H1 (cell line): ENCODE measurements at places on chromosomes 12 and 14. TPM values are rescaled to one million over a fixed set of nuclear protein-coding genes. Genes with fewer than 3 reads are reported as not detected.

SAMD4A gene
- 11.5 and 12.3 TPM in 2 replicates for total RNA-seq

RHOJ gene
- total RNA-seq = not detected in 2 replicates

PMCH gene
- not detected in 2 replicates for total RNA-seq

LUM gene
- total RNA-seq = not detected in 2 replicates

PIWIL1 gene
- total RNA-seq = not detected in 2 replicates

SERPINA3 gene
- not detected in 2 replicates for total RNA-seq

PGAM5 gene
- 84.0 and 92.7 TPM in 2 replicates for total RNA-seq

NFATC4 gene
- 47.3 and 51.2 TPM in 2 replicates for total RNA-seq

KIF21A gene
- 26.0 and 36.6 TPM in 2 replicates for total RNA-seq

KERA gene
- not detected in 2 replicates for total RNA-seq

MEG3 gene
- 1.1 and 1.3 TPM in 2 replicates for total RNA-seq

ADAM20 gene
- total RNA-seq = 0.26 TPM in 1 of 2 replicates, not detected in the other

GRCh38 chr12:4025181-4026019 is 152.2 kb upstream of the PARP11 start:
- peak; percentile 89 for DNase-seq

- DNase-seq = no peak
These were observed 19.8 kb downstream of the WNK1 start for GRCh38 chr12:772056-772697.

- DNase-seq = no peak
These were observed 6.7 kb upstream of the CPNE8 start for GRCh38 chr12:38912116-38912515.

GRCh38 chr14:89280600-89280999 is 136.4 kb downstream of the FOXN3 start:
- no peak for DNase-seq

DNA sequence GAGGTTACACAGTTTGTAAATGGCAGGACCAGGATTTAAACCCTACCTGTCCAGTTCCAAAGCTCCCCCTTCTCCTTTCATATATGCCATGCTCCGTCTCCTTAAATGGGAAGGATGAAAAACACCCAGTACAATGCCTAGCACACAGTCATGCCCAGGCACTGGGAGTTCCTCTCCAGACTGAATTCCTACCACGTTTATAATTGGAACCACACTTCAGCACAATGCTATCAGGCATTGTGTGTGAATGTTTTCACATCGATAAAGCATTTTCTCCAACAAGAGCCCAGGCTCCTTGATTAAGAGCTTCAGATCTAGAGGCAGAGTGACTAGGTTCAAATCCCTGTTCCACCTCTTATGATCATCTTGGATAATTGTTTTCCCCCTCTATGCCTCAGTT is 2.7 kb upstream of the NUAK1 start:
- no peak for DNase-seq

- DNase-seq = no peak
These were observed 140.4 kb downstream of the CNTN1 start for GRCh38 chr12:40832668-40833067.

DNA sequence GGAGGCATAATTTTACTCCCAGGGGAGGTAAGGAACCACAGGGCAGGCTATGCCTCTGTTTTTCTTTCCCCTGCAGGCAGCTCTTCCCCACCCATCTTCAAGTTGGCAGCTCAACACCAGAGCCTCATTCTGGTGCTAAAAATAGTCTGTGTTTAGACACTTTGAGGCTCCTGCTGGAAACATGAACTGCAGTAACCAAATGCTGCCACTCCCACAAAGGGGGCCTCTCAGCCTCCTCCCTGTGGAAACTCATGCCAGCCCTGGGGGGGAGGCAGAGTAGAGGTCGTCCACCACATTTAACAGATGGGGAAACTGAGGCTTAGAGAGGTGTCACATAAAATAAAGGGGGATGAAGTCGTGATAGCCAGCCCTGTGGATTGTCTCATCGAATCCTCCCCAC is 61.4 kb downstream of the WSCD2 start:
- no peak for DNase-seq

- DNase-seq = no peak
These were observed 87.4 kb downstream of the PAPOLA start for GRCh38 chr14:96589577-96589976.

DNA sequence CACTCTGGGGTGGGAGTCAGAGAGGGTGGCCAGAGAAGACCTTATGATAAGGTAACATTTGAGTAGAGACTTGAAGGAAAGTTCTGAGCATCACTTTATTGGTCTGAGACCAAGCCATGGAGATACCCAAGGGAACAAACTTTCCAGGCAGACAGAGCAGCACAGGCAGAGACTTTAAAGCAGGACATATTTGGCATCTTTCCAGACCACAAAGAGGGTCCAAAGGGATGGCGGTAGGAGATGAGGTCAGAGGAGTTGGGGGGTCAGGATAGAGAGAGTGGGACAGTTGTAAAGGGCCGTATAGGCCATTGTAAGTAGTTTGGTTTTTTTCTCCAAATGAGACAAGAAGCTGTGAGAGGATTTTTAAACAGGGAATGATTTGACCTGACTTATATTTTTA is 344.4 kb downstream of the SEC23A start:
- no peak for DNase-seq

- no peak for DNase-seq
These were observed 44.0 kb downstream of the KCNK13 start for GRCh38 chr14:90105756-90106155.

GRCh38 chr12:56769868-56770267 is 6.7 kb downstream of the HSD17B6 start:
- no peak for DNase-seq

- no peak for DNase-seq
These were observed 62.8 kb upstream of the SLC35F4 start for GRCh38 chr14:57928732-57929131.

DNA sequence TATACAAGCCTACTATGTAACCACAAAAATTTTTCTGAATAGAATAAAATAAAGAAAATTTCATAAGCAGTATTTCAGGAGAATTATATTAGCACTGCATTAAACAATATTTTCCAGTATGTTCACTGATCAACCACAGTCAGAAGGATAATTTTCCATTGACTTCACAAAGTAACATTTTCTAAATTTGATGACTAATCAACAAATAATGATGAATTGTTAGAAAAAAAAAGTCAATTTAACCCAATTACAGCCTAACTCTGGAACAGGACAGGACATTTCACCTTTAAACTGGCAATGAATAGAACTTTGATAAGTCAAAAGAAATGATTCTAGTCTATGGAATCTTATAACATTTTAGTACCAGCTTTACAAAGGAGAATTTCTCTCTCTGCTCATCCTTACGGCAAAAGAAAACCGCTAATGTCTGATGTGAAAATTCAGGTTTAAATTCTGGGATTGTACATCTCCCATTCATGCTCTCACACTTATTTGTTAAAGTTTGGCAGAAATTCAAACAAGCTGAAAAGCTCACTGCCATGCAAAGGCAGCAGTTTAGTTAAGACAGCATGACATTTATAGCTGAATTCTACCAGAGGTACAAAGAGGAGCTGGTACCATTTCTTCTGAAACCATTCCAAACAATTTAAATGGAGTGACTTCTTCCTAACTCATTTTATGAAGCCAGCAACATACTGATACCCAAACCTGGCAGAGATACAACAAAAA is 84.5 kb downstream of the MDGA2 start:
- no peak for DNase-seq

GRCh38 chr12:54937929-54938328 is 46.6 kb downstream of the TESPA1 start:
- DNase-seq = no peak

DNA sequence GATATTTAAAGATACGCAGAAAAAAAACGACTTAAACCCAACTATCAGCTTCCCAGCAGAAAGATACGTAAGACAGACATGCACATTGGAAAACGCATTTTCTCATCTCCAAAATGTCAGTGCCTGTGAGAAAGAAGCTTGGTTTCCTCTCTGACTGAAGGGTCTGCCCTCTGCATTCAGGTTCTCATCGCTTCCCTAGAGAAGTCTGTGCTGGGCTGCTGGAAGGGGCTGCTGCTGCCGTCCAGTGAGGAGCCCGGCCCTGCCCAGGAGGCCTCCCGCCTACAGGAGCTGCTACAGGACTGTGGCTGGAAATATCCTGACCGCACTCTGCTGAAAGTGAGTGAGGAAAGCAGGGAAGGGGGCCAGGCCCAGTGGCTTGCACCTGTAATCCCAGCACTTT is 4.7 kb upstream of the PFDN5 start:
- no peak for DNase-seq

- DNase-seq = peak; percentile 41
These were observed 9.3 kb downstream of the PGF start for GRCh38 chr14:74945852-74946658.

DNA sequence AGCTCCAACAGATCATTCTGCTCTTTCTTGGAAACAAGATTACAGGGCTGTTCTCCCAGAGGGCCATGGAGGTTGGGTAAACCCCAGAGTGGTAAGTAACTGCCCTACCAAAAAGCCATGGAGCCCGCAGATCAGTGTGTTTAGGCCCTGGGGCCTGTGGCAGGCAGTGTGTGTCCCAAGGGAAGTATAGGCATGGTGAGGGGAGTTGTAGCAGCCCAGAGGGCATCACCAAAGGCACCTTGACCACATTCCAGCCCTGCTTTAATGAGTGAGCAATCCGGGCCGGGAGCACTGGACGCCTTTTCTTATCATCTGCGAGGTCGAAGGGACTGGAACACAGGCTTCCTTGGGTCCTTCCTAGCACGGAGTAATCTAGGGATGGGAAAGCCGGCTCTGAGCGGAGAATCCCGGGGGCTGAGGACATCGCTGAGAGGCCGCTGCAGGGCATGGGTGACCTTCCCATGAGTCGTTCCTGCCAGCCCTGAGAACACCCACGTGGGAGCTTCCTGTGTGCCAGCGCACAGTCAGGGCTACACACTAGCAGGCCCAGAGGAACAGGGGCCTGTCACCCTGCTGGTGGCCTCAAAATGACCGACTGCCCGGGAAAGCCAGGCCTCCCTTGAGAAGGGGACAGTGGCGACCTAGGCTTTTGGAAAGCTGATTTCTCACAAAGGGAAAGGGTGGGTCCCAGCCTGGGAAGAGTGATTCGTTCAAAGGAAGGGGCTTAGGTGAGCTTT is 91.3 kb downstream of the NINJ2 start:
- DNase-seq = no peak

GRCh38 chr12:119177056-119177325 is 1.7 kb upstream of the HSPB8 start:
- DNase-seq = no peak

GRCh38 chr12:3741882-3742672 is 10.8 kb downstream of the CRACR2A start:
- DNase-seq = no peak

DNA sequence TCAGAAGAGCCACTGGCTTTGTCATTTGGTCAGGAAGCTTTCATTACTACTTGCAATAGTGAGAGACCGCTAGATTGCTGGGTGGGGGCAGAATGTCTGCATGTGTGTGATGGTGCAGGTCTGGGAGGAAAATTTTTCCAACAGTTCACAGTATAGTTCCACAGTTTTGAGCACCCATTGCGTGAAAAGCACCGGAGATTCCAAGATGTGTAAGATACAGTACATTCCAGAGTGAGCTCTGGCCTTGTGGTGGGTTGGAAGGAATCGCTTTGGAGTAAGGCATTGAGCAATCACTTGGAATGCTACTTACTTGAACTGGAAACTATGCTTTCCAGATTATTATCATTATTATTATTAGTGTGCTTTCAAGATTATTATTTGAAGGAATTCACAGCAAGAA is 47.6 kb upstream of the FRMD6 start:
- no peak for DNase-seq

DNA sequence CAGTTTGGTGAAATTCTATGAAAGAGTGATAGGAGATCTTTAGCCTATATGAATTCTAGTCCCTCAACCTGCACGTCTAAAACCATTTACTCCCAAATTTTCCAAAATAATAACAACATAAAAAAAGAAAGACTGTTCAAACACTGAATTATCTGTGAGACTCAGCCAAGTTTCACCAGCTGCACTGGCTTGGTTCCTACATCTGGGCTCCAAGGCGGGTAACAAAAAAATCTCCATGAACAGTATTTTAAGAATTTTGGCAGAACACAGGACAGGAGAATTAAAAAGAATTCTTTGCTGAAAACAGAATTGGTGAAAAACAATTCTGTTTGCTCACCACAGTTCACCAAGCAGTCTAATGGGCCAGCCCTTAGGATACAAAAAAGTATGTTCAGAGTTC is 536.8 kb upstream of the ATP2B1 start:
- DNase-seq = no peak

DNA sequence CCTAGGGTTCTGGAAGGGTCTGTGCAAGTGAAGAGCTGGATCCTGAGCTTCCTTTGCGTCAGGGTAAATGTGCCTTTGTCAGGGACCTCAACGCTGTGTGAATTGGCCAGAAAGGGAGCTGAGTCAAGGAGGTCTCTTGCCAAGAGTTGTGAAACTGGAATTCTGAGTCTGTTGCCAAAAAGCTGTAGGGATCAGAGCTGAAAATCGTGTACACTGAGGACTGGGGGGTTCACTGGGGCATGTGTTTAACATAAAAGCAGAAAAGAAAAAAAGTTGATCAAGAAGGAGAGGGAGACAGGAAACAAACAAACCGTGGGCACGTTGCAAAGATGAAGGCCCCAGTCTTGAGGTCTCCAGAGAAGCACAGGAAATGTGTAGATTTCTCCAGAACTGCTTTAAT is 1081.5 kb downstream of the VRK1 start:
- DNase-seq = no peak

DNA sequence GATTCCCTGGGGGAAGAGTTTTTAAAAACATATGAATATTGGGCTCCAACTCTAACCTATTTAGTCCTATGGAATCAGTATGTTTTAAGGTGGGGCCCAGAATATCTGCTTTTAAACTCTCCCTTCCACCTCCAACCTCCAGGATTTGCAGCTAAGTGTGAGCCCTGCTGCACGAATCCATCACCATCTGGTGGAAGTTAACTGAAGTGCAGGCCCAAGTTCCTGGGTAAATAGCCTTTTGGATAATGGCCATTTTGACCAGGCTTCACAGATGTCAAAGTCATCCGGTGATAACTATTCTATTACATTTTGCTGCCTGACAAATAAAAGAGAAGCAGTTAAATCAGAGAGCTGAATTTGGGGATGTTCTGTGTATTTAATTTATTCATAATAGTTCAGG is 58.1 kb upstream of the RMST start:
- DNase-seq = no peak

GRCh38 chr12:41635626-41636364 is 447.7 kb downstream of the PDZRN4 start:
- no peak for DNase-seq

- DNase-seq = no peak
These were observed 1.6 kb downstream of the SLC6A12 start for GRCh38 chr12:212415-212714.

GRCh38 chr12:49964849-49965624 is 3.4 kb downstream of the AQP5 start:
- DNase-seq = no peak

DNA sequence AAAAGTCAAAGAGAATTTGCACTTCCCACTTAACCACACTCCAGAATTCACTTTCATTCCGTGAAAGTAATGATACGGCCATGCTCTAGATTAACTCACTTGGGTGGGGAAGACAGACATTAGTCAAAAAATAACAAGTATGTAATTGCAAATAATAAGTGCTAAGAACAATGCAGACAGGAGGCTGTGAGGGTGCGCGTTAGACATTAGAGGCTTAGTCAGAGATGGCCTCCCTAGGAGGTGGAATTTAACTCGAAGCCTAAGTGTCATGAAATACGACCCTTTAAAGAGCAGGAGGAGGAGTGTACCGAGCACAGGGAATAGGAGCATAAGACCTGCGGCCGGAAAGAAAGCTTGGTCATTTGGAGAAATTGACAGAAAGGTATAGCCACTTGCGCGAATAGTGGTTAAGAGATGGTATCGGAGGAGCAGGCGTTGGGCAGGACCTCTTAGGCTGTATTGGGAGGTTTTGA is 628 bp downstream of the SNRPF start:
- DNase-seq = no peak
